ENCODE measurements at places on chromosomes 13 and 19.

- DNase-seq, result no peak
Observed at GRCh38 chr13:79392882-79393563, 13.0 kb downstream of the RBM26 start.

GRCh38 chr13:76884186-76884906 is 1.9 kb downstream of the KCTD12 start:
- no peak for DNase-seq

DNA sequence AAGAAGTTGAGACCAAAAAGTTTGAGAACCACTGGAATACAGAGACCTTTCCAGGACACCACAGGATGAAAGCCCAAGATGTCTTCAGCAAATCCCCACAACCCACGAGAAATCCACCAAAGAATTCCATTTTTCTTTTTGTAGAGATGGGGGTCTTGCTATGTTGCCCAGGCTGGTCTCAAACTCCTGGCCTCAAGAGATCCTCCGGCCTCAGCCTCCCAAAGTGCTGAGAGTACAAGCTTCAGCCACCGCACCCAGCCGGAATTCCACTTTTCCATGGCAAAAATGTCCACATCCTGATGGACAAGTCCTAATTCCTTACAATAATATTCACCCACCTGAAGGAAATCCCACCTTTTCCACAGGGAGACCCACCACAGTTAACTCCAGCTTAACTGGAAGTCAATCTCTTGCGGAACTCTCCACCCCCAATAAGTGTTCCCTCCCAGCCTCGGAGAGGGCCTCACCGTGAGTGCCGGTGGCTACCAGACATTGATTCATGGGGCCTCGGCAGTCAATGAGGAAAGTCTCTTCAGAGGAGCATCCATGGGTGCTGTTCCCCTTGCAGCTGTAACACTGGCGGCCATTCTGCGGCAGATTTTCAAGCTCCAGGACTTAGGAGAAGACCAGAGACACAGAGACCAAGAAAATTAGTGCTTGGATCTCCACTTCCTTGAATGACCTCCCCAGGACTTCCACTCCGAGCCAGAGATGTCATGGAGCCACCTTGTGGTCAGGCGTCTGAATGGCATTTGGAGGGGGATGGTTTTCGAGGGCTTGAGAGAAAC is 12.3 kb upstream of the CADM4 start:
- DNase-seq, result no peak

DNA sequence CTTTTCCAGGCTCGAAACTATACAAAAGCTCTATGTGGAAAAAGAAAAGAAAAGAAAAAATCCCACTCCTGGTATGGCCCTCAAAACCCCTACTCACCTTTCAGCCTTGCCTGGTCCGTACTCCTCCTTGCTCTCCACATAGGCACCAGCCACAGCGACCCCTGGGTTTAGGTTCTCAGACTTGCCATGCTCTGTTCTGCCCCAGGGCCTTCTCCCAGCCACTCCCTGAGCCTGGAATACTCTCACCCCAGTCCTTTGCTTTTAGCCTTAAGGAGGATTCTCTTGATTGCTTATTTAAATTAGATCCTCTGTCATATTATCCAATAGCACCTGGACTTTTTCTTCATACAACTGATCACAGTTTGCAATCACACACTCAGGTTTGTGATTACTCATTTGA is 522.5 kb downstream of the DIAPH3 start:
- DNase-seq, result no peak

- no peak for DNase-seq
Observed at GRCh38 chr19:53992211-53992610, 774 bp downstream of the CACNG6 start.

GRCh38 chr13:60047918-60048317 is 115.8 kb downstream of the DIAPH3 start:
- DNase-seq, result no peak

- DNase-seq, result no peak
Observed at GRCh38 chr19:12623361-12624031, 12.8 kb downstream of the ZNF791 start.

DNA sequence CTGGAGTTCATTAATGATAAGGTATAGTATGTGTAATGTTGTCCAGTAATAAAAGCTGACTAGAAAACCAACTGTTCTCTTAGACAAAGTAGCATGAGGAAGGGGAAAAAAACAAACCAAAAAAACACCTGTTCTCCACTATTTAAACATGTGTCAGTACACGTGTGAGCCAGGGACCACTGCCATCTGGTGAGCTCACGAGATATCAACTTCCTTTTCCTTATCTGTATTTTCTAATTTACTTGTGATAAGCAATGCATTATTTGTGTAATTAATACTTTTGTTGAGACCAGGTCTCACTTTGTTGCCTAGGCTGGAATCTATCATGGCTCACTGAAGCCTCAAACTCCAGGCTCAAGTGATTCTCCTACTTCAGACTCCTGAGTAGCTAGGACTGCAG is 4.3 kb upstream of the SIX5 start:
- no peak for DNase-seq

DNA sequence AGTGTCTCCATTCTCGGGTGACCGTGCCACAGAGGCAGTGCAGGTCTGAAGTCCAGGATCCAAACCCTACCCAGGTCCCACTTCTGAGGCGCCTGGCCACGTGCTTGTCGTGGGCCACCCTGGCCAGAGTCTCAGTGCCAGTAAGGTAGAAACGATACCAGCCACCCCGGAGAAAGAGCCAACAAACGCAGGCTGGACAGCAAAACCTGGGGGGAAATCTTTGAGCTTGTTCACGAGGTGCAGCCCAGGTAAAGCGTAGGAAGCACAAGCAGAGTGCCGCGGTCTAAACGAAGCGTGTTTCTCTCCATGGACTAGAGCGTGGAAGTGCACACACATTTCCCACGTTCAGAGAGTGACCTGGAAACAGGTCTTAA is 95.6 kb downstream of the ATP11A start:
- no peak for DNase-seq

- no peak for DNase-seq
Observed at GRCh38 chr13:76687467-76687866, 198.7 kb downstream of the KCTD12 start.

DNA sequence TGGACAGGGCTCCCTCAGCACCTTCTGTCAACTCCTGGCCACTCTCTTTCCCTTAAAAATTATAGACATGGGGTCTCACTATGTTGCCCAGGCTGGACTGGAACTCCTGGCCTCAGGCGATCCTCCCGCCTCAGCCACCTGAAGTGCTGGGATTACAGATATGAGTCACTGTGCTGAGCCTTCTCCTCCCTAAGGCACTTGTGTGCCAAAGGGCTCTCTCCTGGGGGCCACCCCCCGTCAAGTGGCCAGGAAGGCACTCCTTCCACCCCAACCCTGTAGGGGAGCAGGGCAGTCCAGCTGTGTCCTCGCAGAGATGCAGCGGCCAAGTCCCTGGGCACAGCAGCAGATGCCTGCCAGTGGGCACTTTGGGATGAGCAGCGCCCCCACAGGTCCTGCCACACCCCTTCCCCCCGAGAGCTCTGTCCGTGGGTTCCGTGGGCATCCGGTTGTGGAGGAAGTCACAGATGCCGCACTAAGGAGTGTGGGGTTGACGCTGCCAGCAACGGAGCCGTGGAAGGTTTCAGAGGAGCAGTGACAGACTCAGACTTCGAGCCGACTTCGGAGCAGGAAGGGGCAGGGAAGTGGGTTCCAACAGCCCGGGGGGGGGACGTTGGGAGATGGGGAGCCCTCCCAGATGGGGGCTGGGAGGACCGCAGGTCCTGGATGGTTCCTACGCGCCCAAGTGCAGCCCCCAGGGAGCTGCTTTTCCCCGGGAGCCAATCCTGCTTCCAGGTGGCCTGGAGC is 3.3 kb upstream of the UQCR11 start:
- no peak for DNase-seq

- no peak for DNase-seq
Observed at GRCh38 chr19:42204664-42205063, 12.8 kb downstream of the DEDD2 start.

DNA sequence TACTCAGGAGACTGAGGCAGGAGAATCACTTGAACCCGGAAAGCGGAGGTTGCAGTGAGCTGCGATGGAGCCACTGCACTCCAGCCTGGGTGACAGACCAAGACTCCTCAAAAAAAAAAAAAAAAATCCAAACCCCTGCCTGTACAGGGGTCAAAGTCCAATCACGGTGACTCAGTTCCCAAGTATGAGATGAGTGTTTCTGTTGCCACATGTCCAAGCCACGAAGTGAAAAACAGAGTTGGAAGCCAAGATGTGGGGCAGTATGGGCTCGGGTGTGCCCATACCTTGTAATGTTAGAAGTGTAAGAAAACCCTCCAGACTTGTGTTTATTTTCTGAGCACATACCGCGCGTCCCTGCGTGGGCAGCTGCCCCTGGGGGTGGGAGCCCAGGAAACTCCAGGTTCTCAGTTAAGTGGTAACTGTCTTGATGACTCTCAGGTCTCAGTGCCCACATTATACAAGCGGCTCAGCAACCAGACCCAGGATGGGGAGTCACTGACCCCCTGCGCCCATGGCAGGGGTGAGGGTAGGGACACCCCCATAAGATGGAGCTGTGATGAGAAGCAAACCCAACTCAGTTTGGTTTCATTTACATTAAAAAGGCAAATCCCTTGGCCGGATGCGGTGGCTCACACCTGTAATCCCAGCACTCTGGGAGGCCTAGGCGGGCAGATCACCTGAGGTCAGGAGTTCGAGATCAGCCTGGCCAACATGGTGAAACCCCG is 1.2 kb upstream of the GPX4 start:
- peak; percentile 68 for DNase-seq

- no peak for DNase-seq
Observed at GRCh38 chr13:112967686-112968379, 1.2 kb upstream of the MCF2L start.

DNA sequence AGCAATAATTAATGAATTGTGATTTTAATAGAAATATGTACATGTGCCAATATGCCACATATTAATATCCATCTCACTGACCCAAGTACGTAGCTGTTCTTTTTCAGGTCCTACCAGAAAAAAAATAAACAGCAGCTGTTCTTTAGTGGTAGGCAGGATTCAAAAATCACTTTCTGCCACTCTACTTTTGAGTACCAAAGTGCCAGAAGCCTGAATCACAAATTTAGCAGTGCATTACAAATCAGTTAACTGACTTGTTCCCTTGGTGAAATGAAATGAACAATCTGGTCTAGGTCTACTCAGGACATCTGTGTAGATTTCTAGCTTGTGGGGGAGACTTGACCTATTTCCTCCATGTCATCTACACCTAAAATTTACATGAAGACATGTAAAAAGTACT is 775.5 kb upstream of the GPC6 start:
- no peak for DNase-seq

DNA sequence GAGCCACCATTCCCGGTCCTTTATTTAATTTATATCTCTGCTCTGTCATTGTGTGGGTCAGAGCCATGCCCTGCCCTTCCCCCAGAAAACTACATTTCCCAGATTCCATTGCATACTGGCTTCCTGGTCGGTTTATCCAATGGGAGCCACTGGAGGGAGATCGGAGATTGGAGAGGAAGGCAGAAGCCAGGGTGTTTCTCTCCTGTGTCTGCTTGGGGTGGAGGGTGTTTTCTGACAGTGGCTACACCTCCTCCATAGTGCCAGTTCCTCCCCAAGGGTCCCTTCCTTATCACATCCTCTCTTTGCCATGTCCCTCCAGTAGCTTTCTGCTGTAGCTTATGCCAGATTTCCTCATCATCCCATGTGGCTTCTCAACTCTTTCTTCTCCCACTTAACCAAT is 19.0 kb downstream of the OLFM2 start:
- no peak for DNase-seq

- DNase-seq, result no peak
Observed at GRCh38 chr13:69496981-69497380, 610.6 kb upstream of the ATXN8OS start.

DNA sequence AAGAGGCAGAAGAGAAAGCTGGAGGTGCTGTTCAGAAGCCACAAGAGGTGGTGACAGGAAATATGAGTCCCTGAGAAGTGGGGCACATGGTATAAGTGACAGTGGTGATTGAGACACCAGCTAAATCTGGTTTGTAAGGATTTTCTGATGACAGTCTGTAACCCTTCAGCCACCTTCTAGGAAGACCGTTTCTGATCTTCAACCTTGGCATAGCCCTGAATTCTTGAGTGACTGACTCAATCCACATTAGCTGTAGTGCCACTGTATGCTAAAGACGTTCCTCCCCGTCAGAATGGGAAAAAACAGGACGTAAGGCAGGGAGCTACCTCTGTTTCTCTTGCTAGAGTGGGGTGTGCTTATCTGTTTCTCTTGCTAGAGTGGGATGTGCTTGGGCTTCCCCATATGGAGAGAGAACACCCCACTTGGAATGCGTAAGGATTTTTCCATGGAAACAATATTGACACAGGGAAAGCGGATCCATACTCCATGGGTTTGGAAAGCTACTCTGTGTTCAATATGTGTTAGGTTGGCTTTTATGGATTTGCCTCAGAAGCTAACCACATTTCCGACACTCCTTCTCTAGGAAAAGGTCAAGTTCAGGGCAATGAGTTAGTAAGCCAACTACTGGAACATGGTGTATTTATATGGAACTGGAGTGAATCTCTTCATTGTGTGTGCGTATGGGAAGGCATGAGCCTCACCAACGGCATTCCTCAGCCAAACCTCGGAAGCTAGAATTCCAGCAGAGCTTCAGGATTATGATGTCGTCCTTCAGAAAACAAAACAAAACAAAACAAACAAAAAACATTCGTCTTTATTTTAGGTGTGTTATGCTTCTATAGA is 948.8 kb upstream of the SLC10A2 start:
- no peak for DNase-seq

- no peak for DNase-seq
Observed at GRCh38 chr13:22110368-22110767, 439.5 kb downstream of the FGF9 start.

- DNase-seq, result no peak
Observed at GRCh38 chr13:41054212-41054877, 7.0 kb upstream of the WBP4 start.

GRCh38 chr13:74476365-74476764 is 342.2 kb upstream of the KLF12 start:
- DNase-seq, result no peak

GRCh38 chr13:94950303-94950702 is 238.0 kb upstream of the SOX21 start:
- no peak for DNase-seq

DNA sequence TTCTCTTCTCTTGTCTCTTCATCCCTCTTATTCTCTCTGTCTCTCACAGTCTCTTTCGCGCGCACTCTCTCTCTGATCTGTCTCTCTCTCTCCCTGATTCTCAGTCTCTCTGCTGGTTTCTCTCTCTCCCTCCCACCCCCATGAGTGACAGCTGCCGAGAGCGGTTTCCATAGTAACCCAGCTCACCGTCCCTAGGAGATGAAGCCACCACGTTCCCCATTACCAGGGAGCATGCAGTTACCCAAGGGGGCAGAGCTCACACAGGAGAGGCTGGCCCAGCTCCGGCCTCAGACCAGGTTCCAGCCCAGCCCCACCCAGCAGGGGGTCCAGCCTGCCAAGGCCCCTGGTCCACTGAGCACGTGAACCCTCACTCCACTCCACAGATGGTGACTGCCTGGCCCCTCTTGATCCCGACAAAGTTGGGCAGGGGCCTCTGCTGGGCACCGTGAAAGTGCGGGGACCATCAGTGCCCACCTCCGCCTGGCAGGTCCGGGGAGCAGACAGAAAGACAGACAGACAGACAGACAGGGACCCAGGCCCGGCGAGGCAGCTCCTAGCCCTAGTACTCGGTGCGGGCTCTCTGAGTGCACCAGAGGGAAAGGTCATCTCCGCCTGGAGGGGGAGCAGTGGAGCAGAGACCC is 50.6 kb downstream of the CELF5 start:
- DNase-seq, result peak; percentile 36
